Effector CD4-positive, alpha-beta T cell (primary cell): ENCODE measurements at places on chromosomes 16 and 17.
A peak's percentile ranks its signal among the peaks of the same experiment; 100 is the strongest.

DNA sequence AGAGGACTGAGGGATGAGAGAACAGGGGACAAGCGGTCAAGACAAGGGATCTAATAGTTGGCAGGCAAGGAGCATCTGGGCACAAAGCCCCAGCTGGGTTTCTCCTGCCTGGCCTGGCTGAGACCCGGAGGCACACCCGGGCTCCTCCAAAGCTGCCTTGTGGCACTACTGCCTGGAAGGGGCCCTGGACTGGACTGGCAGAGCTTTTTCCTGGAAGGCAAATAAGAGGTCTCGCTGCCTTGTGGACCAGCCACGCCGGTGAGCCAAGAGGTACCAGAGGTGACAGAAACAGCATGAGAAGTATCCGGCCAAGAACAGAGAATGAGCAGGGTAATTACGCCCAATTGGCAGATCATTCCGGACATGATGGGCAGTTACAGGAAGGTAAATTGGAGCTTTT is 64.6 kb downstream of the GTF3C1 start:
- no peak for DNase-seq

DNA sequence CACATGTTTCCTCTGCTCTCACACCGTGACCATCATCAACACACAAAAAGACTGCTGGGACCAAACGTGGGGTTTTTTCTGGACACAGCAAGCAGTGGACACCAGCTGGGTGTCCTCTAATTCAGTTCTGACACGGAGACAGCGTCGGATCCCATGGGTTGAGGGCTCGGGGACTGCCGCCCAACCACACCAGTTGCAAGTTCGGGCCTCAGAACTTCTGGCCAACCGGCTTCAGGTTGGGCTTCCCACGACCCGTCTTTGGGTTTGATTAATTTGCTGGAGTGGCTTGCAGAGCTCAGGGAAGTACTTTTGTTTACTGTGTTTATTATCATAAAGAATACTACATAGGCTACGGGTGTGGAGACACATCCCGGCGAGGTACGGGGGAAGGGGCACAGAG is 97.8 kb downstream of the BANP start:
- DNase-seq, result no peak

DNA sequence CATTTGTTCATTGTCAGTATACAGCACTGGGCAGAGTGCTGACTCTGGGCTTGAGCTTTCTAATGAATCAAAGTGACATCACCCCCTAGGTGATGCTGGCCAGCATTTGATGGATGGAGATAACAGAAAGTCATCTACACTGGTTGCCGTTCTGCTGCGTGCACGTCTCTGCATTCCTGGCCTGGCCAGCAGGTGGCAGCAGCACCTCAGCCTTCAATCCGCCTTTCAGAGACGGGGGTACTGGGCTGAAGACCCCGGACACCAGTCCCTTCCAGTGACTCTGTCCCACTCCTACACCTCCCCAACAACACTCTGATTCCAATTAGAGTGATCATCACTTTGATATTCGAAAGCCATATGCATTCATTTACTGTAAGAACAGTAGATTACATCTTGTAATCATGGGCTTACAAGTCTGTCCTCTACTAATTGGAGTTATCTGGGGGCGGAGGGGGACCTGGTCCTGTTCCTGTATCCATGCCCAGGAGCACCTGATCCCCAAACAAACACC is 6.0 kb downstream of the CPSF4L start:
- DNase-seq, result peak; percentile 47

DNA sequence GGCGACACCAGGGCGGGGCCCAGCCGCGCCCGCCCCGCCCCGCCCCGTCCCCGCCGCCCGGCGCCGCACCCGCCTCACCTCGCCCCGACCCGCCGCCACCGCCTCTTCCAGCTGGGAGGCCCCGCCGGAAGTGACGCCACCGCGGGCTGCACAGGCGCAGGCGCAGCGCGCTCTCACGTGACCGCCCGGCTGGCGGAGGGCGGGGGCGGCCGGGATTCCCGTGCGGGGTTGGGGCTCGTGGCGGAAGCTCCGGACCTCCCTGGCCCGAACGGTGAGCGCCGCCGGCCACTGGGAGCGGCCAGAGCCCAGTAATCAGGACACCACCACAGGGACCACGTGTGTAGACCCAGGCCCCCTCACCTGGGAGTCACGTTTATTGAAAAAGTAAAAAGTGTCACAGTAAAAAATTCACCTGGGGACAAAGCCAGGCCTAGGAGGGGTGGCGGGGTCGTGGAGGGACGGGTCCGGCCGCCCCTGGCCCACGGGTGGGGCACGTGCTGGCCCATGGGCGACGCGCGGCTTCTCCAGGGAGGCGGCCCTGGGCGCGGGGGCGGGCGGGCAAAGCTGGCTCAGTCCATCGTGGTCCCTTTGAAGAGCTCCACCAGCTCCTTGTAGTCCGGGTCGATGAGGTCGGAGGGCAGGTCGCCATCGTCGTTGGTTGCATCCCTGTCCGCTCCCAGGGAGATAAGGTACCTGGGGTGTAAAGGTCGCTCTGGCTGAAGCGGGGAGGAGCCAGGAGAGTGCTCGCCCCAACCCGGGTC is at the start of gene MCRIP1:
Gene MCRIP1, minus strand, starts transcription at position 132 of the 761 bp plus-strand sequence. CDS start 8,785 bp downstream, outside the sequence.
- peak; percentile 90 for DNase-seq

DNA sequence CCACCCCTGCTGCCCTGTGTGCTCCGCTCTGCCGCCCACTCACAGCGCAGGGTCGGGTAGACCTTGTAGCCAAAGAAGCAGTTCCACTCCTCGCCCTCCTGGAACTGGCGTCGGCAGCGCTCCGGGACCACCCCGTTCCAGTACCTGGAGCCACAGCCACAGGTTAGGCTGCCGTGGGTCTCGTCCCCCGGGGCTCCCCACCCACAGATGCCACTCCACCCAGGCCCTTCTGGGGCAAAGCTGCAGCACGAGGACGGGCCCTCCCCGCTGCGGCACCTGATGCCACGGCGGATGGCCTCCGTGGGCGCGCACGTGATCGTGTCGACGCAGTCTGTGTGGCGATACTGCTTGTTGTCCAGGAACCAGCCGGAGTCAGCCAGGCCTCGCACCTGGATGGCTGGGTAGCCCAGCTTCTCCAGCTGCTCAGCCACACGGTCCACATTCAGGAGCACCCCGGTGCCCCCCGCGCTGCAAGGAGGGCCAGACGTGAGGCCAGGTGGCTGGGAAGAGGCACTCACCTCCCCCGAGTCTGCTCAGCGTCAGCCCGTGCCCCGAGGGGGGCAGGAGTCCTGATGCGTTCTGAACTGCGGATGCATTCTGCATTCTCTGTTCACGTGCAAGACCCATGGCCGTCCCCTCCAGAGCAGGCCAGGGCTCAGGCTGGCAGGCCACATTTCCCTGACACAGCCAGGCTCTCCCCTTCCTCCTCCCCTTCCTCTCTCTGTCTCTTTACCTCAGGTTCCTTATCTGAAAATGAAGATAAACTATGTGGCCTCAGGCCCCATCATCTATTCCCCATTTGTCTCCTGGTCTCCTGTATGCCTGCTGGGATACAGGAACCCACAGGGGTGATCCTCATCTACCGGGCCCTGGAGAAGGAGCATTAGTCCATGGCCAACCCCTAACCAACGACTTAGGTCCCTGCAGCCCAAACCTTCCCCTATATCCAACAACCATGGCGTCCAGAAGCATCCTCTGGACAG is 4.1 kb downstream of the NOTUM start:
- DNase-seq, result no peak

GRCh38 chr16:14238756-14239155 is 167.6 kb downstream of the MRTFB start:
- DNase-seq, result no peak
